Activated T-cell treated with anti-CD3 and anti-CD28 coated beads, Interleukin-2, amount 50 U/mL, for 72 hours (primary cell): ENCODE measurements at places on chromosomes 5 and 9. TPM values are rescaled to one million over a fixed set of nuclear protein-coding genes. Genes with fewer than 3 reads are reported as not detected.

DNA sequence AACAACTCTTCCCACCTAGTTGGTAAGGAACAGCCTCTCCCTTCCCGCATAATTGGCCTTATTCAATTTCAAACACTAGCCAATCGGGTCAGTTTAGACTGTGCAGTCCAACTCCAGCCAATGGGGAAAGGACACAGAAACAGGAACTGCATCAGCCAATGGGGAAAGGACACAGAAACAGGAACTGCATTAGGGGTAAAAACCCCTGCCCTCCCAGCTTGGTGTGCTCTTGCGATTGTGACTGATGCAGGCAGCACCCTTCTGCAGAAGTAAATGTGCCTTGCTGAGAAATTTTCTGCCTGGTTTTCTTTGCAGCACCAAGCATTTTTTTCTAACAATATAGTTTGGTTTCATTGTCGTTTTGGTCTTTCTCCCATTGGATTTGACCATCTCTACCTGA is 8.5 kb upstream of the GLT6D1 start:
- H3K4me3 ChIP-seq, result no peak overlapping the region
- H3K27ac ChIP-seq, result no peak overlapping the region
- H3K4me1 ChIP-seq, result no peaks in the 10 kb centered on the region
- peaks cover 6% of the 10 kb centered on the region for H3K27me3 ChIP-seq

DNA sequence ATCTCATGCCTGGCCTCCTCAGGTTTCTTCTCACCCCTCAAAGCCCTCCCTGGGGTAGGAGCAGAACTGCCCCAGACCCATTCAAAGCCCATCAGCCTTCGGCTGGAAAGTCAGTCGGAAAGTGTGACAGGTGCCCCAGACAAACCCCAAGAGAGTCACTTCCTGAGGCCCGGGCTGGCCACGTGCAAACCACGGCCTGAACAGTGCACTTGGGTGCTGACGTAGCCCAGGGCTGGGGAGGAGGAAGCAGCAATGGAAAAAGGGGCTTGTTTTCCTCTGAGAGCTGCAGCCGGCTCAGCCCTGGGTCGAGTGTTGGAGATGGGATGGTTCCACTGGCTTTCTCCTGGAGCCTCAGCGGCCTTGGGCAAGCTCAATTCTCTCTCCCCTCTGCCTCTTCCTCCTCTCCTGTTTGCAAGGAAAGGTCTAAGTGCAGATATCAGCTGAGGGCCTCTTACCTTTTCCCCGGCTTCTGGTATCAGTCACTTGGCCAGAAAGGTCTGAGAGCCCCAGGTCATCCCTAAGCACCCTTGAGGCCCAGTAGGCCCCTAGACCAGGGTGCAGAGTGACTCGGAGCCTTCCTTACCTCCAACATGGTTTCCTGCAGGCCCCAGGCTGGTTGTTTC is 5.9 kb upstream of the EGR1 start:
- no peaks in the 10 kb centered on the region for H3K27me3 ChIP-seq
- H3K4me1 ChIP-seq, result peaks cover 44% of the 10 kb centered on the region
- H3K27ac ChIP-seq, result peak overlapping the region; percentile 69
- no peaks in the 10 kb centered on the region for H3K36me3 ChIP-seq
- H3K4me3 ChIP-seq, result peak overlapping the region; percentile 60

- H3K4me1 ChIP-seq, result peaks cover 45% of the 10 kb centered on the region
- peak; percentile 80 for DNase-seq
- H3K27me3 ChIP-seq, result peaks cover 42% of the 10 kb centered on the region
- peak within 1 kb of the TSS; percentile 76 for H3K27ac ChIP-seq
- H3K4me3 ChIP-seq, result peak within 1 kb of the TSS; percentile 90
Measured at GRCh38 chr5:173327948-173328843, at the start of gene STC2. TSS of gene STC2 (minus strand) at chr5:173328414. CDS start at chr5:173328193, 221 bp downstream.

DNA sequence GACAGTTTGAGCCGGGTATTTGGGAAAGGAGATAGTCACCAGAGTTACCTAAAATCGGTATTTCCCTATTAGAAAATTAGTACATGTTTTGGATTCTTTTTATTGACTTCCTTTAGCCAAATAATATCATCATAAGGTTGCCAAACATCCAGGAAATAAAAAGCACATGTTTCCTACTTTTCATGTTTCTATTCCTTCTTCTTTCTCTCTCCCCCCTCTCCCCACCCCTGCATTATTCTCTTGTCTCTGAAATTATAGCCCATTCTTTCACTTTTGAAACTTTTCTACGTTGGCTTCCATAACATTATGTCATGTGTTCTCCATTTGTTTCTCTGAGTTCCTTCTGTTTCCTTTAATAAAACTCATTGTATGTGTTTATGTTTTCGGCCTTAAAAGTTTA is 161.9 kb downstream of the ALDH1A1 start:
- no peaks in the 10 kb centered on the region for H3K4me1 ChIP-seq
- DNase-seq, result no peak
- H3K4me3 ChIP-seq, result no peak overlapping the region
- no peaks in the 10 kb centered on the region for H3K36me3 ChIP-seq

- no peaks in the 10 kb centered on the region for H3K27me3 ChIP-seq
- H3K27ac ChIP-seq, result no peak overlapping the region
- H3K4me1 ChIP-seq, result no peaks in the 10 kb centered on the region
- H3K36me3 ChIP-seq, result no peaks in the 10 kb centered on the region
Measured at GRCh38 chr5:79436224-79436623, 77.7 kb downstream of the HOMER1 start.

GRCh38 chr5:167792514-167792913 is 498.9 kb upstream of the WWC1 start:
- no peaks in the 10 kb centered on the region for H3K4me1 ChIP-seq
- no peak overlapping the region for H3K4me3 ChIP-seq
- H3K36me3 ChIP-seq, result no peaks in the 10 kb centered on the region
- DNase-seq, result no peak

- peaks cover 55% of the 10 kb centered on the region for H3K4me1 ChIP-seq
- H3K36me3 ChIP-seq, result peaks cover 39% of the 10 kb centered on the region
- no peaks in the 10 kb centered on the region for H3K27me3 ChIP-seq
- no peak for DNase-seq
- H3K4me3 ChIP-seq, result no peak overlapping the region
Measured at GRCh38 chr5:367358-368130, 46.0 kb downstream of the AHRR start.

GRCh38 chr5:150175536-150175935 is 9.0 kb downstream of the CDX1 start:
- H3K4me3 ChIP-seq, result no peak overlapping the region
- H3K27ac ChIP-seq, result no peak overlapping the region
- H3K4me1 ChIP-seq, result no peaks in the 10 kb centered on the region
- H3K27me3 ChIP-seq, result peaks cover 23% of the 10 kb centered on the region
- H3K36me3 ChIP-seq, result no peaks in the 10 kb centered on the region

DNA sequence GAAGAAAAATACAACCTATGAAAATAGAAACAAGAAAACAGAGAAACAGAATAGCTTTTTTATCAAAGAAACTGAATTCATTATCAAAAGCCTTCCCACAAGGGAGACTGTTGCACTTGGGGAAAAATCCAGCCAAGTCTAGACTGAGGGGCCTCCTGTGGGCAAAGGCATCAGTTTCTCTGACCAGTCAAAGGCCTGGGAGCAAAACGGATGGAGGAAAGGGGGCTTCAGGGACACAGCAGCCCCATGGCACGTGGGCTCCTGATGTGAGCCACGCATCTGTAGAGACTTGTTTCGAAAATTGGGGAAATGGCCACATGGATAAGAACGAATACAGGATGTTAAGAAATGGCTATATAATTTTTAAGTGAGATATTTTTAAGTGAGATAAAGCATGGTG is 21.1 kb downstream of the ZDHHC11B start:
- no peak for DNase-seq
- H3K27me3 ChIP-seq, result no peaks in the 10 kb centered on the region
- H3K27ac ChIP-seq, result peak overlapping the region; percentile 18
- H3K4me3 ChIP-seq, result no peak overlapping the region
- no peaks in the 10 kb centered on the region for H3K36me3 ChIP-seq

DNA sequence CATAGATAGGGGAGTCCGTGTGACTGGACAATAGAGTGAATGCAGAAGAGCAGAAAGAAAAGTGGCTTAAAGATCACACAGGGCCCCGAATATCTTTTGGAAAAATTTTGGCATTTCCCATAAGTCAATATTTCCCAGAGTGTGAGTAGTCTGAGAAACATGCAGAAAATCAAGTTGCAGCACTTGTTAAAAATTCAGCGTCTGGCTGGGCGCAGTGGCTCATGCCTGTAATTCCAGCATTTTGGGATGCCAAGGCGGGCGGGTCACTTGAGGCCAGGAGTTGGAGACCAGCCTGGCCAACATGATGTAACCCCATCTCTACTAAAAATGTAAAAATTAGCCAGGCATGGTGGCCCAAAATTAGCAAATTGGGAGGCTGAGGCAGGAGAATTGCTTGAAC is 227.0 kb downstream of the DRD1 start:
- DNase-seq, result no peak
- no peaks in the 10 kb centered on the region for H3K36me3 ChIP-seq
- no peak overlapping the region for H3K27ac ChIP-seq
- no peaks in the 10 kb centered on the region for H3K4me1 ChIP-seq
- peaks cover 6% of the 10 kb centered on the region for H3K27me3 ChIP-seq

GRCh38 chr5:68389618-68390017 is 174.1 kb downstream of the PIK3R1 start:
- H3K27me3 ChIP-seq, result peaks cover 5% of the 10 kb centered on the region
- H3K27ac ChIP-seq, result no peak overlapping the region
- no peak for DNase-seq
- H3K4me3 ChIP-seq, result no peak overlapping the region
- H3K36me3 ChIP-seq, result peaks cover 3% of the 10 kb centered on the region

DNA sequence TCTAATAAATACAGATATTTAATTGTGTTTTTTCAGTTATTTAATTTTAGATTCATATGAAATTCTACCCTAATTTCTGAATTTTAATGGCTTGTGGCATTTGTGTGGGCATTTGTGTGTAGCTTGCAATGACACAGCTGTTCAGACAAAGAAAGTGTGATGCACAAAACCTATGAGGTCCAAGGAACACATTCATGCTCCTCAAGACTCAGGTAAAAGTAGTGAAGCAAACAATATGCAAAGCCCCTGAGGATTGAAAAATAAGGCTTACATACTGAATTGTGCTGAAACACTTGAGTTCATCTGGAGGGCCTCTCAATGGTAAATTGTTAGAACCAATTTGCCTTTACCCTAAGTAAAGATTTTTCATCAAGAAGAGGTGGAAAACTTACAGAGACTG is 28.1 kb downstream of the IL7R start:
- peaks cover 47% of the 10 kb centered on the region for H3K4me1 ChIP-seq
- no peak for DNase-seq

GRCh38 chr5:156188016-156188415 is 138.9 kb upstream of the SGCD start:
- no peak overlapping the region for H3K4me3 ChIP-seq
- H3K27ac ChIP-seq, result no peak overlapping the region
- no peaks in the 10 kb centered on the region for H3K27me3 ChIP-seq
- DNase-seq, result no peak
- H3K4me1 ChIP-seq, result no peaks in the 10 kb centered on the region

GRCh38 chr5:124515497-124516245 is 230.8 kb downstream of the ZNF608 start:
- H3K4me1 ChIP-seq, result no peaks in the 10 kb centered on the region
- no peaks in the 10 kb centered on the region for H3K36me3 ChIP-seq
- DNase-seq, result no peak
- H3K27ac ChIP-seq, result no peak overlapping the region

DNA sequence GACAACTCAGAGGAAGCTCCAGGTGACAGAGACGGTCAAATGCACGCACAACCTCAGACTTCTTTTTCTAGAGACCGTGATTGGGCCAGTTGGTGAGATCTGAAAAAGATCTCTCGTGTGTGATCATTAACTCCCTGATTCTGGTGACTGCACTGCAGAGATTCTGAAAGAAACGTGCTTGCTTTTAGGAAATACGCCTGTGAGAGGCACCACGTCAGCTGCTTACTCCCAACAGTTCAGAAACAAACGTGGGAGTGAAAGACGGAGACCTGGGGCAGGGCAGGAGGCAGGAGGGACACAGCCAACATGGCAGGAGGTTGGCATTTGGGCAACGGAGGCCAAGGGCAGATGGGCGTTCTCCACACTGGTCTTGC is 15.9 kb downstream of the SLC12A7 start:
- DNase-seq, result no peak
- no peak overlapping the region for H3K4me3 ChIP-seq
- H3K27me3 ChIP-seq, result no peaks in the 10 kb centered on the region
- H3K36me3 ChIP-seq, result no peaks in the 10 kb centered on the region

DNA sequence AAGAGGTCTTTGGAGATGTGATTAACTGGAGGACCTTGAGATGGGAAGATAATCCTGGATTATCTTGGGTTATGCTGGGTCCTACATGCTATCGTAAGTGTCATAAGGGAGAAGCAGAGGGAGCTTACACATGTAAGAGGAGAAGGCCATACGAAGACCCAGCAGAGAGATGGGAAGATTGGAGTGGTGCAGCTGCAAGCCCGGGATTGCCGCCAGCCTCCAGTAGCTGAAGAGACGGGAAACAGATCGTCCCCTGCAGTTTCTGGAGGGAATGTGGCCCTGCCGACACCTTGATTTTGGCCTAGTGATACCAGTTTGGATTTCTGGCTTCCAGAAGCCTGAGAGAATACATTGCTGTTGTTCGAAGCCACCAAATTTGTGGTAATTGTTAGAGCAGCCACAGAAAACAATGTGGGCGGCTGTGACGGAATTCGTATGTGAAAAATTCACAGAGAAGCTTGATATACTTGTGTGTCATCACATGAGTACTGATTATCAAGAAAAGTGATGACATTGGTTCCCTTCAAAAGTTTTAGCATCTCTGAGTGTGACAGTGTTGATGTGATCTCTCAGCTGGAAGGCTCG is 86.9 kb downstream of the CYFIP2 start:
- H3K4me3 ChIP-seq, result peak overlapping the region; percentile 57
- peaks cover 20% of the 10 kb centered on the region for H3K36me3 ChIP-seq
- H3K27ac ChIP-seq, result peak overlapping the region; percentile 72
- no peaks in the 10 kb centered on the region for H3K27me3 ChIP-seq
- H3K4me1 ChIP-seq, result peaks cover 73% of the 10 kb centered on the region

DNA sequence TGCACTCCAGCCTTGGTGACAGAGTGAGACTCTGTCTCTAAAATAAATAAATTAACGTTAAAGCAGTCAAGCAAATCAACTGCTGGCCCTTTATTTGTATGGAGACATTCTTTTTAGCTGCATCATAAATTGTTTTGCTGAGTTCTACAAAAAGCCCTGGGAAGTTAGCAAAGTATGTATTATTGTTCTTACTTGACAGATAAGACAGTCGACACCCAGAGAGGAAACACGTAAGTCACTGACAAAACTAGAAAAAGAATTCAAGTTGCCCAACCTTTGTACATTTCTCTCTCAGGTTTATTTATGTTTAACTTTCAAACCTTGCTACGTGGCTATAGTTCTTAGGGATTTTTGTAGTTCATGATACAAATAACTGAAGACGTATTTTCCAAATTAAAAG is 40.4 kb upstream of the MACIR start:
- H3K27ac ChIP-seq, result no peak overlapping the region
- H3K4me3 ChIP-seq, result no peak overlapping the region
- H3K36me3 ChIP-seq, result peaks cover 2% of the 10 kb centered on the region
- H3K27me3 ChIP-seq, result no peaks in the 10 kb centered on the region
- no peak for DNase-seq

Gene ALAD
- 27.5 TPM for total RNA-seq

Gene IFNK
- not detected for total RNA-seq

Gene ESM1
- total RNA-seq, result not detected

Gene FBP2
- total RNA-seq, result not detected

Gene HARS2
- 31.2 TPM for total RNA-seq

Gene ENTREP1
- not detected for total RNA-seq

Gene SLCO6A1
- total RNA-seq, result not detected

Gene TAF11L2
- not detected for total RNA-seq

Gene SLC34A1
- total RNA-seq, result 0.21 TPM

Gene CYSRT1
- 1.0 TPM for total RNA-seq
